ENCODE measurements at places on chromosomes 5 and 9. TPM values are rescaled to one million over a fixed set of nuclear protein-coding genes. Genes with fewer than 3 reads are reported as not detected.
A peak's percentile ranks its signal among the peaks of the same experiment; 100 is the strongest.

CBY3 gene
- total RNA-seq: not detected

DNA sequence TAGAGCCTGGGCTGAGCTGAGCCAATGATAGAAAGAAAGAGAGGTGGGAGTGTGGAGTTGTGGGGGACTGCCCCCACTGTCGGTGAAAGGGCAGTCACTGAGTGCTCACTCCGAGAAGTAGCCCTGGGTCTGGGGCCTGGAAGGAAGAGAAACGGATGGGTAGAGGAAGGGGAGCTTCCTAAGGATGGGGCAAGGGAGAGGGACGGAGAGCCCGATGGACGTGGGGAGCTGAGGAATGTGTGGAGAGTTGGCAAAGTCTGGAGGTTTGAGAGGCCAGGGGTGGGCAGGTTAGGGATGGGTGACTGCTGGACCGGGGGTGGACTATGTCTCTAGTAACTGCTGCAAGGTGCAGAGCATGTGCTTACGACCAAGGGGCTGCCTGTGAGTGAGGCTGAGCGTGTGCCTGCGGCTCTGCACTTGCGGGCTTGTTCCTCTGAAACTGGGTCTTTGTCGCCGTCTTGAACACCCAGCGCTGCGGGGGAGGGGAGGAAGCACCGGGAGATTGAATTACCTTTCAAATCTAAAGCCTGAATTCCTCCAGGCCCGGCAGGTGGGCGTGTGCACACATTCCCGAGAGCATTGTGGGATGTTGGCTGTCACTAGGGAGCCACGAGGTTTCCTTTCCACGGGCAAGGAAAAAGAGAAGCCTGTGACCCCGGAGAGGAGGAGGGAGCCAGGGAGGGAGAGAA, 76.4 kb upstream of the ARAP3 start:
- DNase-seq: no peak

IQGAP2 gene
- total RNA-seq: 4.1 TPM

DNA sequence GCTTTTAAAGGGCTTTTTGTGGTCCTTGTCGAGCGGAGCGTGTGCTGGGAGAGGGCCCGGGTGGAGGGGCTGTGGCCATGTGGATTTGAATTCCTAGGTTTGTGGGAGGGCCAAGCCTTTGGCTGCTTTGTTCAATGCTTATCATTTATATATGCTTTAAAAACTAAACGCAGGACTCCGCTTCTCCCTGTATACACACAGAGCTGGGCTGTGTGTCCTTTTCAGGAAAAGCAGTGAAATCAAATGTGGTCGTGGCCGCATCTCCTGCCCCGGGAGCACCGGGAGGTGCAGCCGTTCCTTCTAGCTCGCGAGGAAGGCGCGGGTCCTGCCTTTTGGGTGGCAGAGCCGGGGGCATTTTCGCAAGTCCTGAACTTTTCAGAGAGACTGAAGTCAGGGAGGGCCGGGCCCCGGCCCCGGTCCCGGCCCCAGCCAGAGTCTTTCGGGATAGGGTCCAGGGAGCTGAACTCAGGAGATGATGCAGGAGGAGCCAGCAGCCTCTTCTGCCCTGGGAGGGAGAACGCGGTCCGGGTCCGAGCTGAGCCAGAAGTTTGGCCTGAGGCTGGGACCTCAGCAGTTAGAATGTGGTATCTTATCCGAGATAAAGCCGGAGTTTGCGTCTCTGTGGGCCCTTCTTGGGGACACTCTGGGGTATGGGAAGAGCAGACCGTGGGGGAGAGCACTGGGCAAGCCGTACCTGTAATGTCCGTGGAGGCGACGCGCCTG, 158.8 kb downstream of the C9orf152 start:
- DNase-seq: no peak

- DNase-seq: no peak
These were observed 76.6 kb downstream of the KCNN2 start for GRCh38 chr5:114438471-114438870.

NTRK2 gene
- 3.8 TPM for total RNA-seq

NR2F1 gene
- 0.47 TPM for total RNA-seq

MOB3B gene
- total RNA-seq: 2.1 TPM

DNA sequence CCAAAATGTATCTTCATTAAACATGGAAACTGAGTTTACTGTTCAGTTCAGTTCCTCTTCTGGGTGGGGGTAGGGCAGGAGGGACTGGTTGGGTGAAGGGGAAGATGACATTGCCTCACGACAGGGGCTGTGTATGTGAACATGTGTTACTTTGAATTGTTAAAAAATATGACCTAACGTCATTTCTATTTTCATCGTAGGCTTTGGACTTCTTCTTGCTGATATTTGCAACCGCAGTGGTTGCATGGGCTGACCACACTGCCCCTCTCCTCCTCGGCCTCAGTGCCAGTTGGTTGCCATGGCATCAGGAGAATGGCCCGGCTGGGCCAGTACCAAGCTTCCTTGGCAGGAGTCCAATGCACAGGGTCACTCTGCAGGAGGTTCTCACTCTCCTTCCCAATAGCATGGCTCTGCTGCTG, 41.5 kb downstream of the HACD4 start:
- peak; percentile 41 for DNase-seq

DNA sequence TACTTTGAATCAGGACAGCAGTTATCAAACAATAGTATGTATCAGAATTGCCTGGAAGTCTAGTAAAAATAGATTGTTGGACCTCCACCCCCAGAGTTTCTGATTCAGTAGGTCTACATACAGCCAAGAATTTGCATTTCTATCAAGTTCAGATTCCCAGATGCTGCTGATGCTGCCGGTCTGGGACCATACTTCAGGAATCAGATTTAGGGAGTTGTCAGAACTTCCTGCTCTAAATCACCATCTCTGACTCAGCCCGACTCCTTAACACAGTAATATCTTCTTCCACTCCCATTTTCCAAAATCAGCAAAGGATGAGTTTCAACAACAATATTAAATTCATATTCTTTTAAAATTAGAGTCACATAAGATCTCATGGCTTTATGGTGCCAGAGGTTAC, 227.2 kb upstream of the TMEM161B start:
- DNase-seq: no peak

GRCh38 chr9:82681809-82682208, 381.1 kb downstream of the RASEF start:
- DNase-seq: no peak

PCDHA1 gene
- total RNA-seq: not detected

DNA sequence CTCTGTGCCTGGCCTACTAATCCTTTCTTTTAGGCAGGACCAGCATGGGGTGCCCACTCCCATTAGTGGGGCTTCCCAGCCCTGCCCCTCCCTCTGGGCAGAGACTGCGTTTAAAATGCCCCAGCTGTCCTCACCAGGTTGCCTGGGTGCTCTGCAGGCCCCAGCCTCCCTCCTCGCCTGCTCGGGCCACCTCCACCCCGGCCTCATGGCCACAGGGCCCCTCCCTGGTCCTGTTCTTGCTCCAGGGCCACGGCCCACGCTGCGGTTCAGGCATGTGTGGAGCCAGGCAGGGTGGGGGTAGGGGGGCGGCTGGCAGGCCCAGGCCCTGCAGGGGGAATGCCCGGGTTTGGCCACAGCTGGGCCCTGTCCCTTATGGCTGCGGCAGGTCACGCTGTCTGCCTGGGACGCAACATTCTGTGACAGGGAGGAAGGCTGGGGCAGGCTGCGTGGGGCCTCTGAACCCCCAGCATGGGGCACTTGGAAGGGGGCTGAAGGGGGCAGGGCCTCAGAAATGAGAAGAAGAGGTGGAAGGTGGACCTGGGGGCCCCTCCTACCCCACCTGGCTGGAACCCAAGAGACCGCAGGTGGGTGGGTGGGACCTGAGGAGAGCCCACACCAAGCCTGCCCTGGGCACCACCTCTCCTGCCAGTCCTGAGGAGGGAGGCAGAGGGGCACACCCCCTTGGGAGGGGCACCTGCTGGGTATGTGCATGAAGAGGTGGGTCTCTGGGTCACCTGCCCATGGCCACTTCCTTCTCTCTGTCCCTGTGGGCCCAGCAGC, at the start of gene LCN12:
TSS of gene LCN12 (plus strand) at position 733 of the 780 bp plus-strand sequence. CDS start 55 bp downstream, outside the sequence.
- no peak for DNase-seq

DNA sequence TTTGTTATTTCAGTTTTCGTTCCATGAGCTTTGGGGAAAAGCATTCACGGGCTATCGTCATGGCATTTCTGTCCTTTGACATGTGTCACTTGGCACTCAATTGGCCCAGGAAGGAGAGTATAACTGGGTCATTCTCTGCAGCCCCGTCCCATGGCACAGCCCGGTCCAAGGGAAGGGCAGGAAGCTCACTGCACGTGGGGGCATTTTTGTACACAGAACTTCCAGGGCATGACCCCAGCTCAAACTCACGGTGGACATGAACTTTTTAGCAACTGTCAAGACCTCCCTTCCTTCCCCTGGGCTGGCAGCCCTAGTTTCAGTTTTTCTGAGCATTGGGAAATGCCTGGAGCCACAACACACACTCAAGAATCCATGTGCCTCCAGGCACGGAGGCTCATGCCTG, 161.6 kb upstream of the PANK3 start:
- DNase-seq: no peak

GRIA1 gene
- 0.14 TPM for total RNA-seq

CATSPER3 gene
- total RNA-seq: 0.49 TPM

GRCh38 chr5:92687821-92688722, 892.9 kb downstream of the NR2F1-AS1 start:
- DNase-seq: no peak

DNA sequence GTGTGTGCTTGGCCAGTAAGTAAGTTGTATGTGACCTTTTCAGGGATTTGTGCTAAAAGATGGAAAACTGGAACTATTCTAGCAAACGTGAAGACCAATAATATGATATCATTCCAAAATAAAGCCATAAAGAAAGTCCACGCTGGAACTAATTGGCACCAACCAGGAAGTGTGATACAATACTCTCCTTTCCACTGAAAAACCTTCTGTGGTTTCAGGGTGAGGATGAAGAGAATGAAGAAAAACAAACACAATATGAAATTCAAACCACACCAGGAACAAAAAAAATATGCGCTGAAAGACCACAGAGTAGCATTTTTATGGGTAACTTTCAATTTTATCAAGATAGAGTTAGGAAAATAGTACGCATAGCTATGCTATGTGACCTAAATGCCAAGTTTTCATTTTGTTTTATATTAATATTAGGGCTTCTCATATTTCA, 105.8 kb downstream of the EFNA5 start:
- DNase-seq: no peak

OTULINL gene
- 3.8 TPM for total RNA-seq

EGR1 gene
- total RNA-seq: 7.8 TPM

DNA sequence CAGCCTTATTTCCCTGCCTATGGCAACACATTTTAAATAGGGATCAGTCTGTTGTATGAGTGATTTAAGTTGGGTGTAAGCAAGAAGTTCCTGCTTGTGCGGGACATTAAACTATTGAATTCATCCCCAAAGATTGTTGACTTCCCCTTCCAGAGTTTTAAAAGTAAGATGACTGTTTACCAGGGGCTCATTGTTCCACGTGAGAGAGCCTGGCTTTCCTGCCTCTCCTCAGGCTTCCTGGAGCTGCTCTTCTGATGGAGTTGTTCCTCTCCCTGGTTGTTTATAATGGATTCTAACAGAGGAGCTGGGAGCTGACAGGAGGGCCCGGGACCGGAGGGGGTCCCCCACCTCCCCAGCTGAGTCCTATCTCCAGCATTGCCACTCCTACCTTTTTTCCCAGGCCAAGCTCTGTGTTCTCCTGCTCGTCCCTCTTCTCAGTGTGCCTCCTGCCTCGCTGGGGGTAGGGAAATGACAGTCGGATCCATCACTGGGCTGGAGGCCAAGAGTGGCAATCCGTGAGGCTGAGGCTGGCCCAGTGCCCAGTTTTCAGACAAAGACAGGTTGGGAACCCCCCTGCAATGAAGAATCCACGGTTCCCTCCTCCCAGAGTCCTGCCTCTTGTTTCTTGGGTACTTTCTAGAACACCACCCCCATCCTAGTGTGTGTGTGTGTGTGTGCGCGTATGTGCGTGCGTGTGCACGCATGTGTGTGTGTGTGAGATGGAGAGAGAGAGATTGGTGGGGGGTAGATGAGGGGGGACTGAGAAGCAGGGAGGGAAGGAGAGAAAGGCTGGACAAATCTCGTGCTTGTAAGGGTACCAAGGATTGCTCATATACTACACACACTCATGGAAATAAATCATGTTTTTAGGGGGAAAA, 123.7 kb upstream of the NFIB start:
- DNase-seq: no peak

SLC45A2 gene
- total RNA-seq: not detected

PPP1R26 gene
- 20.9 TPM for total RNA-seq

DNA sequence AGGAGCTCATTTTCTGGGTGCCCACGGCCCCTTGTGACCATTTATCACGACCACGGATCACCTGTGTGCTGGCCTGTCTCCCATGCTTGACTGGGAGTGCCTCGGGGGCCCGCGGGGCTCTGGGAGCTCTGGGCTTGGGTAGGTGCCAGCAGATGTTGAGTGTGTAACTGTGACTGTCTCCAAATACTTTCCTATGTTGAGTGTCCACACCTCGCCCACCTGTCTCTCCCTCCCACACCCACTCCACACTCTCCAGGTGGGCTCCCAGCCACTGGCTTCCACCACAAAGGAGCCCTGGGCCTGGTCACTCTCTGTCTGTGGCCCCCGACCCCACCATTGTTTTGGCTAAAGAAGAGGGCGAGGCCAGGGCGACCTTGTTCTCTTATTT, 196.4 kb downstream of the CDK5RAP2 start:
- DNase-seq: no peak

GRCh38 chr9:108724652-108725051, 131.1 kb downstream of the ACTL7B start:
- DNase-seq: no peak

- no peak for DNase-seq
These were observed 31.5 kb upstream of the FREM1 start for GRCh38 chr9:14941501-14942405.

UBE2B gene
- total RNA-seq: 246 TPM

DNA sequence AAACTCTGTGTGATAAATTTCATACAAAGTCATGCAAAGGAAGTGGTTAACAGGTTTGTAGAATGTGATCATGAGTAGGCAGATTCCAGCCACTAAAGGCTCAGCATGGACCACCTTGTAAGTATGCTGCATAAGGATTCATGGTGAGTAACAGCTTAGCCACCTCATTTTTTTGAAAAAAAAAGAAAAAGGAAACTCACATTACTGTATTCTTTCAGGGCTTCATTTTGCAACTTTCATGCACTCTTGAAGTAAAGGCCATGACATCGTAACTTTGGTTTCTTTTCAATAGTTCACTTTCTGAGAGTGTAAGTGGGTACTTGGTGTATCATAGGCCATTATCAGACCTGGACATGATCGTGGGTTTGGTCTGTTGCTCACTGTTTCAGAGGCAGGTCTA, 175.1 kb downstream of the PCSK1 start:
- no peak for DNase-seq

GRCh38 chr5:113117543-113118115, 141.0 kb downstream of the DCP2 start:
- DNase-seq: no peak

DNA sequence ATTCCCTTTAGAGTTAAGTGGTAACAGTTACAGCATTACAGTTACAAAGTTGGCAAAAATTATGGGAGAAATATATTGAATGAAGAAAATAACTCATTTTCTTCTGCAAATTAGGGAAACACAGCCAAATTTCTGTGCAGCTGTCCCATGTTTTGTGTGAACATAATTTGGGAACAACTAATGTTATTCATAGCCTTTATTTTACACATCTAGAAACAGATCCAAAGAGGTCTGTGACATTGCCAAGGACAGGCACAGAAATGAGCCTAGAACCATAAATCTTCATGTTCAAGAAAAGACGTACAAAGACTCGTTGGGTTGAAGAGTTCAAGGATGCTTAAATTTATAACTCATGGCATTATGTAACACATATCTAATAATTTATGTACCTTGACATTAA, 114.1 kb upstream of the TXNDC8 start:
- DNase-seq: no peak

- no peak for DNase-seq
These were observed 153.1 kb downstream of the PCSK1 start for GRCh38 chr5:96279801-96280542.

GRCh38 chr5:135745897-135746500, 88.5 kb upstream of the SLC25A48 start:
- no peak for DNase-seq

All from left ventricle myocardium inferior (tissue), 1 donor.